Sigmoid colon (tissue), 7 donors: ENCODE measurements at places on chromosomes 2 and 18.

- DNase-seq = no peak
Observed at GRCh38 chr2:100237770-100238169, 84.5 kb downstream of the LONRF2 start.

GRCh38 chr18:70469916-70470315 lies 181.1 kb downstream of the SOCS6 start:
- DNase-seq = no peak

DNA sequence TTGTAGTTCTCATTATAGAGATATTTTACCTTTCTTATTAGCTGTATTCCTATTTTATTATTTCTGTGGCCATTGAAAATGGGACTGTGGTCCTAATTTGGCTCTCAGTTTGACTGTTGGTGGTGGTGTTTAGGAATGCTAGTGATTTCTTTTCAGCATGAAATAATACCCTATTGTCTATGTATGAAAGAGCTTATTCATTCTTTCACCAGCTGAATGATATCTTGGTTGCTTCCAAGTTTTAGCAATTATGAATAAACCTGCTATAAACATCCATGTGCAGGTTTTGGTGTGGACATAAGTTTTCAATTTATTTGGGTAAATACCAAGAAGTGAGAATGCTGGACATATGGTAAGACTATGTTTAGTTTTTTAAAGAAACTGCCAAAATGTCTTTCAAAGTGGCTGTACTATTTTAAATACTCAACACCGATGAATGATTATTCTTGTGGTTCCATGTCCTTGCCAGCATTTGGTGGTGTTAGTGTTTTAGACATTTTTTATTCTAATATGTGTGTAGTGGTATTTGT lies 501.6 kb upstream of the GYPC start:
- DNase-seq = no peak

GRCh38 chr2:124353656-124354055 lies 328.6 kb downstream of the CNTNAP5 start:
- no peak for DNase-seq

GRCh38 chr2:144936442-144936841 lies 416.5 kb upstream of the ZEB2 start:
- DNase-seq = no peak

DNA sequence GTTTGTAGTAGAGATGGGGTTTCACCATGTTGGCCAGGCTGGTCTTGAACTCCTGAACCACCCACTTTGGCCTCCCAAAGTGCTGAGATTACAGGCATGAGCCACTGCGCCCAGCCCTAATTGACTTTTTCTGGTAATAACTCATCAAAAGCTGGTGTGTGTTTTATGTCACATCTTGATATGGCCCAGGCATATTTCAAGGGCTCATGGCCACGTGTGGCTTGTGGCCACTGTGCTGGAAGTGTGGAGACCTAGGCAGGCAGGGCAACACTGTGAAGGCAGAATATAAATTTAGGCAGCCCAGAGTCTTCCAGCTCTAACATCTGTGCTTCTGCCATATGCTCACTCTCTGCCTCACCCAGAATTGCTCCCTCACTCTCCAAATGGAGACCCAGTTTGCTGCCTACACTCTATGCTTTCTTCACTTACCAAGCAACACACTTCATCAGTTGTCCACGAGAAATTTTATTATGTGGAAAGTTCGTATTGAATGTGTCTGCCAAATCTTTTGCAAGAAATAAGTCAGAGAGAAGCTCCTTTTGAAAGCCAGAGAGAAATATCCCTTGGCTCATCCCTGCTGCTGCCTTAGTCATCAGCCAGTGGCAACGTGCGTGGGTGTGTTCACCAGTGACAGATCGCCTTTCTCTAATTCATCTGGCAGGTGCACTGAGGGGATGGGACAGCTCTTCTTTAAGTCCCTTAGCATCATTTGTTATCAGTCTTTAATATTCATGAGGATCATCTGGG lies 129.4 kb upstream of the CXCR4 start:
- DNase-seq = no peak

- no peak for DNase-seq
Observed at GRCh38 chr2:96962567-96963203, 23.7 kb downstream of the FAM178B start.

GRCh38 chr2:9263428-9263827 lies 56.8 kb downstream of the ASAP2 start:
- DNase-seq = no peak

DNA sequence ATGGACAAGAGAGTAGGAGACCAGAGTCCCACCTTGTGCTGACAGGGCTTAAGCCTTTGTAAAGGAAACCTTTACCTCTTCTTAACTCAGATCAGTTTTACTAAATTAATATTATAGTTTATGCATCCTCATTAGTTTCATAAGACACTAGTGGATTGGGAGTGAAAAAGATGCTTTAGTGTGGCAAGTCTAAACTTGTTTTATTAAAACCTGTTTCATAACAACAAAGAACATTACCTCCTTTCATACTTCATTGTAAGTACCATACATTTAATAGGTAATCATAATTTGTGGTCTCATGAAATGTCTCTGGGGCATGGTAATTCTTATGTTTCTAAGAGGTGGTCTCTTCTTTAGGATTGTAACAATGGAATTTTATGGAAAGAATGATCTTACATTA lies 63.4 kb downstream of the PIKFYVE start:
- no peak for DNase-seq
